Type B pancreatic cell (in vitro differentiated cells): ENCODE measurements at places on chromosomes 5 and 9. TPM values are rescaled to one million over a fixed set of nuclear protein-coding genes. Genes with fewer than 3 reads are reported as not detected.

GRCh38 chr5:150618588-150619281 lies 21.7 kb upstream of the SYNPO start:
- H3K4me1 ChIP-seq: peaks cover 56% of the 10 kb centered on the region
- DNase-seq: no peak
- peaks cover 12% of the 10 kb centered on the region for H3K27me3 ChIP-seq
- no peak overlapping the region for H3K27ac ChIP-seq

- no peaks in the 10 kb centered on the region for H3K4me1 ChIP-seq
- H3K4me3 ChIP-seq: no peak overlapping the region
- no peak for DNase-seq
These were observed 15.7 kb downstream of the GRAMD2B start for GRCh38 chr5:126438868-126439267.

RBM18 gene
- 23.3 and 24.2 TPM in 2 replicates for total RNA-seq

- H3K4me3 ChIP-seq: no peak within 1 kb of the TSS
- no peaks in the 10 kb centered on the region for H3K36me3 ChIP-seq
- H3K27ac ChIP-seq: no peak within 1 kb of the TSS
- peaks cover 7% of the 10 kb centered on the region for H3K4me1 ChIP-seq
These were observed at the start of gene CER1 for GRCh38 chr9:14722391-14723035. Gene CER1 (minus strand): TSS chr9:14722733. CDS start chr9:14722672, 61 bp downstream.

CLIC3 gene
- 38.6 and 63.3 TPM in 2 replicates for total RNA-seq

TEX48 gene
- total RNA-seq: not detected in 2 replicates

ANKRD55 gene
- total RNA-seq: not detected in 2 replicates

GRCh38 chr5:64947031-64947430 lies 178.3 kb downstream of the CWC27 start:
- no peak overlapping the region for H3K4me3 ChIP-seq
- no peak overlapping the region for H3K27ac ChIP-seq
- H3K36me3 ChIP-seq: peaks cover 3% of the 10 kb centered on the region
- H3K4me1 ChIP-seq: peaks cover 7% of the 10 kb centered on the region

DNA sequence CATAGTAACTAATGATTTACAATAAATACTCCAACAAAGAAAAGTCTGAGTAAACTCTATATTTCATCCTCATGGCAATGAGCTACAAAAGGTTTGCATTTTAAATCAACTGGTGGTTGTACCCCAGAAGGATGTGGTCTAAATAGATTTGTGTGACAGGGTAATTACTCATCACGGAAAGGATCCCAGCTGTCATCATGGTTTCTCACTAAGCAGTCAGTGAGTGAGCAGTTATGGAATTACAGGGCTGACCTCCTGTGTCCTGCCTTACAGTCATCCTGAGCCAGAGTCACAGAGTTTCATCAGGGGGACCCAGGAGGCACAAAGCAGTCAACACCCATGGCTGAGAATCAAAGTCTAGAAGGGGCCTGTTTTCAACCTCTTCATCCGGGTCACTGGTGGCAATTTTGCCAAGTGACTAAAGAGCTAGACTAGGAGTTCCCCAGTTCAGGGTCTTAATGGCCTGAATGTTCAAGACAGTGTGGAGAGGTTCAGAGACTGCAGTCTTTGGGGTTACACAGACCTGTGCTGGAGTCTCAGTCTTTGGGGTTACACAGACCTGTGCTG lies 210.7 kb upstream of the SLC24A2 start:
- H3K27ac ChIP-seq: no peak overlapping the region
- no peaks in the 10 kb centered on the region for H3K36me3 ChIP-seq
- H3K4me1 ChIP-seq: peaks cover 4% of the 10 kb centered on the region
- no peak overlapping the region for H3K4me3 ChIP-seq

- peaks cover 13% of the 10 kb centered on the region for H3K36me3 ChIP-seq
- DNase-seq: peak; percentile 65
- no peak overlapping the region for H3K4me3 ChIP-seq
- peaks cover 12% of the 10 kb centered on the region for H3K4me1 ChIP-seq
- H3K27me3 ChIP-seq: no peaks in the 10 kb centered on the region
- no peak overlapping the region for H3K27ac ChIP-seq
These were observed 35.5 kb downstream of the BICD2 start for GRCh38 chr9:92728831-92729734.

ADAMTSL1 gene
- 6.0 and 28.6 TPM in 2 replicates for total RNA-seq

SMIM33 gene
- not detected in 2 replicates for total RNA-seq

DNA sequence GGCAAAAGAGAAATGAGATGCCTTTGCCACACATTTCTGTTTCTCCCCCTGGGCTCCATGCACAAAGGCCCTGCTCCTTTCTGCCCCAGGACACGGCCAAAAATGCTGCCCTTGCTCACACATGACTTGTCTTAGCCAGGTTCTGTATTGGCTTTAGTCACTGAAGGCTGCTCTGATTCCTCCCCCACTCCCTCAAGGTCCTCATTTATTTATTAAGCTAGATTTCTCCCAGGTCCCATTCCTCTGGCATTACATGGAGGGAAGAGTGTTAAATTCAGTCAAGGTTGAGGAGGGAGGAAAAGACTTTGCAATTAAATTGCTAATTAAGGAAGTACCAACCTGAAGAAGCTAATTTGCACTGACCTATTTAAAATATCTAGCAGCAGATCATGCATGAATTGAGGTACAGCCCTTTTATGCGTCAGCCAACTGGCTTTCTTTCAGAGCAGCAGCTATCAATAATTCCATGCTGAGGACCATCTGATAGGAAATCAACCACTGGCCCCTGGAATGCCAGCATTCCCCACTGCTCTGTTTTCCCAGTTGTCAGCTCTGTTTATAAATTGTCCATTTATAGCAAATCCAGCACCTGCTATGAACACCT lies 81.2 kb upstream of the MAP3K1 start:
- H3K4me3 ChIP-seq: peak overlapping the region; percentile 6
- H3K4me1 ChIP-seq: peaks cover 48% of the 10 kb centered on the region
- H3K27ac ChIP-seq: peak overlapping the region; percentile 6
- no peak for DNase-seq
- H3K36me3 ChIP-seq: no peaks in the 10 kb centered on the region

DNA sequence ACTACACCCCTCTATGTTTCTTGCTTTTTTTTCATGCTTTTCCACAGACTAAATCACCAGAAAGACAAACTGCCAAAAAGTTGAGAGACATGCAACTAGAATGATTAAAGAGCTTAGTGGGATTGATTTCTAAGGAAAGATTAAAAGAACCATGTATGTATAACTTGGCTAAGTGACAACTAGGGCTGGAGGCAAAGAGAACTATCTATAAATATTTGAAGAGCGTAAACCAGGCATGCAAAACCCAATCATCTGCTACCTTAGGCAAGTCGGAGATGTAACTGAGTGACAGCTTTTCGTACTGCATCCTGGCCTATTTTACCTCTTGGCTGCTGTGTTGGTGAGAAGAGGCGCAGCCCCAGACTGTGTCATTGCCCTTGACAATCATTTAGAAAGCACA lies 121.0 kb upstream of the TLX3 start:
- DNase-seq: no peak
- H3K27me3 ChIP-seq: no peaks in the 10 kb centered on the region
- H3K4me1 ChIP-seq: no peaks in the 10 kb centered on the region

DNA sequence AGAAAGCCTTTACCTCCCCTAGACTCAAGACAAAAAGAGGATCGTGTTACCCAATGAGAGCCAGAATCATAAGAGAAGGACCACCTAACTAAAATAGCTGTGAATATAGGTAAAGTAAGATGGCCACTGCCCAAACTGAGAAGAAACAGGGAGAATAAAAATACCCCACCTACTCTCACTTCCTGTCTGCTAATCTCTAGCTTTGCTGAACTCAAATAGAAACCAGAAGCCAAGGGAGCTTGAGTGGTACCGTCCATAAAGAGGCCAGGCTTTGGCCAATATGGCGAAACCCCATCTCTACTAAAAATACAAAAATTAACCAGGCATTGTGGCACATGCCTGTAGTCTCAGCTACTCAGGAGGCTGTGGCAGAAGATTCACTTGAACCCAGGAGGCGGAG lies 123.0 kb upstream of the FST start:
- H3K36me3 ChIP-seq: no peaks in the 10 kb centered on the region
- no peaks in the 10 kb centered on the region for H3K27me3 ChIP-seq
- no peak overlapping the region for H3K4me3 ChIP-seq

DNA sequence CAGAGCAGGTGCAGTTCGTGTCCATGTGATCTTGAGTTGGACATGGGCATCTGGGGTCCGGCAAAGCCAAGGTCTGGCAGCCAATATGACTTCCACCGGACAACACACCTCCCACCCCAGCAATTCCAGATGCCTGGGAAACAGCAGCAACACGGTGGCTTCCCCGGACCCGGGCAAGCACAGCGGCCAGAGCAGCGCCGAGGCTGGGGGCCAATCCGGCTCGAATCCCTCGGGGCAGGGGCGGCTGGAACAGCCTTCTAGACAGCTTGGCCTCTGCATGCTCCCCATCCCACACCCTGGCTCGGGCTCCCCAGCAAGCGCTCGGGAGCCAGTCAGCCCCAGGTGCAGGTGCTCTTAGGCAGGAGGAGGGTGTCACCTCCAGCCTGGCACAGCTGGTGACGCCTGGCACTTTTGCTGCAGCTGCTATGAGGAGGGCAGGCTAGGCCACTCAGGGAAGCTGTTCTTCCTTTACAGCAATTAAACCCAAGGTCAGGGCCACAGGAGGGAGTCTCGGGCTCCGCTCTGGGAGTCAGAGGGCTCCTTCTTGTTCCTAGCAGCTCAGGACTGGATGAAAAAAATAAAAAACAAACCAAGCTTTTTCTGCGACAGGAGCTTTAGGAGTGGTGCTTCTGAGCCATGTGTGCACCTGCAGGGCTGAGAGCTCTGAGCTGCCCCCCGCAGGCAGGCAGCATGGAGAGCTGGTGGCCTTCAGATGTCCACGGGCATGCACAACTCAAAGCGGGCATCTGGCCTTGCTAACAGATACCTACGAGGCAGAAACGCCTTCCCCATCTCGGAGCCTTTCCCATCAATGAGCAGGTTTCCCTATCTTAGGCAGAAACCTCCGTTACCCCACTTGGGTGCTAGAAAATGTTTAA lies 28.2 kb downstream of the DBH start:
- H3K36me3 ChIP-seq: no peaks in the 10 kb centered on the region
- DNase-seq: no peak
- peaks cover 4% of the 10 kb centered on the region for H3K27me3 ChIP-seq
